ENCODE measurements at places on chromosomes 7 and 10.

GRCh38 chr7:31055471-31055870 is 3.4 kb downstream of the ADCYAP1R1 start:
- no peak for DNase-seq

GRCh38 chr10:21184216-21184615 is 287.1 kb upstream of the NEBL start:
- DNase-seq, result no peak

DNA sequence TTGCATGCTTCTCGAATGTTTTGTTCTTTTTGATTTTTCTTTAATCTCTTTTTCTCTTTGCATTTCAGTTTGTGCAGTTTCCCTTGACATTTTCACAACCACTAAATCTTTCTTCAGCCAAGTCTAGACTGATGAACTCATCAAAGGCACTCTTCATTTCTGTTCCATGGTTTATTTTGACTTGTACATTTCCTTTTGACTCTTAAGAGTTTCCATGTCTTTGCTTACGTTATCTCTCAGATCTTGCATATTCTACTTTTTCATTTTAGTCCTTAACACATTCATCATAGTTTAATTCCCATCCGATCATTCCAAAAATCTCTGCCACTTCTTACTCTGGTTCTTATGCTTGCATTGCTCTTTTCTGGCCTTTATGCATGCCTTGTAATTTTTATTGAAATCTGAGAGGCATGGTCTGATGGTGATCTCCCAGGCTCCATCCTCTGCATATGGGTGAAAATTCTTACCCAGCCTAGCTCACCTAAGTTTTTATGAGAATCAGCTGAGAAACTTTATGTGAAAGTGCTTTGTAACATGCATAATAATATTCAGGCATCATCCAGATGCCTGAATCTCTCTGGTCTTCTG is 202.8 kb upstream of the IGFBP3 start:
- no peak for DNase-seq

DNA sequence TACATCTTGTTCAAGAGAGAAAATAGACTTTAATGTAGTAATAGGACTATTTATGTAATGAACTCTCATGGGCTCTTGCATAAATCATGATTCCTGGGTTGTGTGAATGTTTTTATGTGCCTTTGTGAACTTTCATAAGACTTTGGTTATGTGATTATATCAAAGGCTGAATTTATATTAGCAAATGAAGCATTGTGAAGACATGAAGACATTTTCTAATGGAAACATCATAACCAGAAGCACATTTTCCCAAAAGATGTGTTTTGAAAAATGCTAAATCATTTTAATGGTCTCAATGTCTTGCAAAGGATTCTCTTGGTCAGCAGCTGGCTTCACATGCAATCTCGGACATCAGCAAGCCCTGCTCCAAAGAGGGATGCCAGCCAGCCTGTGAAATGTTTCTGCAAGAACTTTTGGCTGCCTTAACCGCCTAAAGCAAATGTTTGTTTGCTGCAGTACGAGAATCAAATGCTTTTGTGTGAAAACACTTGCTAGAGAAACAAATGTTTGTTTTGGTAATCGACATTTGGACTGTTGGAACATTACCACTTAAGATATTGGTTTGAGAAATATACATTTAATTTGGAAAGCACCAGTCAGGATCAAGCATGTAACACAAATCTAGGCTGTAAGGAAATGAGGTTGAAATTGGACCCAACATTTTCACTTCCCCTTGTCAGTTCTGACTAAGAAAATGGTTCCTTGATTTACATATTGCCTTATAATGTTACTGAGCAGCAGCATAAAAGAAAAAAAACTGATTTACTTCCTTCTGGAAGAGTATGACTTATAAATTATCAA is 102.1 kb downstream of the RTKN2 start:
- DNase-seq, result no peak

GRCh38 chr7:130733931-130734814 is at the start of gene KLF14:
KLF14 (minus strand) TSS chr7:130734207; CDS start chr7:130734033, 174 bp downstream.
- DNase-seq, result no peak

- no peak for DNase-seq
Observed at GRCh38 chr10:92203919-92204623, 86.8 kb downstream of the CPEB3 start.

DNA sequence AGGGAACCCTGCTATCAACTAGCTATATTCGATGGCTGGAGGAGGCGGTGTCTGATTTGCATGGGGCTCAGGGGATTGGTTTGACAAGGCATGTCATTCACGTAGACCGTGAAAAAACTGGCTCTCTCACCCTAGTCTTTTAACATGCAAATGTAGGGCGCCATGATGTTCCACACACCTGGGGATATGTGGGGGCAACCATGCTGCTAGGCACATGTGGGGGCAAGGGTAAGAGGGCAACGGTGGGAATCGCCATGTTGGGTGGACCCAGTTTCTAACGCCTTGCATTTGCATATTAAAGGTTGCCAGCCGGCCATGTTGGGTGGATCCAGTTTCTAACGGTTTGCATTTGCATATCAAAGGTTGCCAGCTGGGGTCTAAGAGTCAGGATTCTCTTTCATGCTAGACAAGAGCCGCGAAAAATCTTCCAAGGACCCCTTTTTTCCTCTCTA is 419.2 kb upstream of the NFE2L3 start:
- no peak for DNase-seq

DNA sequence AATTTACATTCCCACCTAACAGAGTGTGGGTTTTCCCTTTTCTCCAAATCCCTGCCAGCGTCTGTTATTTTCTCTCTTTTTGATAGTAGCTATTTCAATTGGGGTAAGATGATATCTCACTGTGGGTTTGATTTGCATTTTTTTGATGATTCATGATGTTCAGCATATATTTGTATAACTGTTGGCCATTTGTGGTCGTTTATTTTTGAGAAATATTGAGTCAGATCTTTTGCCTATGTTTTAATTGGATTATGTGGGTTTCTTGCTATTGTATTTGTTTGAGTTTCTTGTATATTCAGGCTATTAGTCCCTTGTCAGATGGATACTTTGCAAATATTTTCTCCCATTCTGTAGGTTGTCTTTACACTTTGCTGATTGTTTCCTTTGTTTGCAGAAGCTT is 193.8 kb downstream of the ABCA13 start:
- no peak for DNase-seq

DNA sequence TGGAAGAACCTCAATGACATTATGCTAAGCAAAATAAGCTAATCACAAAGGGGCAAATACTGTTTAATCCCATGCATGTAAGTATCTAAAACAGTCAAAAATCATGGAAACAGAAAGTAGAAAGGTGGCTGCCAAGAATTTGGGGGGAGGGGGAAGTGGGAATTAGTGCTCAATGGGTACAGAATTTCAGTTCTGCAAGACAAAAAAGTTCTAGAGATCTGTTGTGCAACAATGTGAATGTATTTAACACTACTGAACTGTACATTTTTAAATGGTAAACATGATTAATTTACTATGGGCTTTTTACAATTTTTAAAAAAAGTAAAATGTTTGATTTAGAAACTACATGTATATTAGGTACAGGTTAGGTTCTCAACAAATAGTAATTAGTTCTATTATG is 11.9 kb downstream of the EZH2 start:
- DNase-seq, result no peak

DNA sequence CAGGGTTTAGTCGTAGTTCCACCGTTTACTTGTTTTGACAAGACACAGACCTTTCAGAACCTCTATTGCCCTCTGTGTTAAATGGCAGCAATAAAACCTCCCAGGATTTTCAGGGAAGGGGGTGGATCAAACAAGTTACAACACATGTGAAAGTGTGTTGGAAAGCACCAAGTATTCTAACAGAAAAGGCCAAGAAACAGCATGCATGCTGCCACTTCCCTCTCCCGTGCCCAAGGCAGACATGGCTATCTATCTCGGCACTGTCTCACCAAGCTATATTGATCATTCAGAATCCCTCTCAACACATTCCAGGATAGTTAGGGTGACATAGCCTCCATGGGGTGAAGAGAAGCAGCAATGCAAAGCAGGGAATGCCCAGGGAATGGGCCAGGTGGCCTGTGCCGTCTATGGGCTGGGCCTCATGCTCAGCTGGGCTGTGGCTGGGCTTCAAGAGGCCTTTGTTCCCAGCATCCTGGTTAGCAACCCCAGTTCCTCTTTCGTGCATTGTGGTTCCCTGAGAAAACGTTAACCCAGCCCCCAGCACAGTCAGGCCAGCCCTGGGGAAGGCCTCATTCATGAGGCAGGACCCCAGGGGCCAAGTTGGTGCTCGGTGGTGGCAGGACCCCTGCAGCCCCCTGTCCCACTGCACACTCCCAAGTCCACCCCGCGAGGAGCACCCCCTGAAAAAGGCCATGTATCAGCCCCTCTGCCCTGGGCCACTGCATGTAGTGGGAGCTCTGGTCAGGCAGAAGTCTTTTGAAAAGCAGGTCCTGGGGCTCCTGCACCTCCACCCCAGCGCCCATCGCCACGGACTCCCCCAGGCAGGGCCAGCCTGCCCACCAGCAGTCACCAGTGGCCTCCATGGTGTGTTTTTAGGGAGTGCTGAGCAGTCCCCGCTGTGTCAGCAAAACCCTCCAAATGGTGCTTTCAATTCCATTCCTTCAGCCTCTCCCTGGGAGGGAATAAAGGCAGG is 25.5 kb downstream of the VSIR start:
- DNase-seq, result no peak

GRCh38 chr7:127755965-127756364 is 104.0 kb downstream of the SND1 start:
- no peak for DNase-seq

GRCh38 chr7:47478017-47478344 is 103.9 kb downstream of the TNS3 start:
- no peak for DNase-seq

DNA sequence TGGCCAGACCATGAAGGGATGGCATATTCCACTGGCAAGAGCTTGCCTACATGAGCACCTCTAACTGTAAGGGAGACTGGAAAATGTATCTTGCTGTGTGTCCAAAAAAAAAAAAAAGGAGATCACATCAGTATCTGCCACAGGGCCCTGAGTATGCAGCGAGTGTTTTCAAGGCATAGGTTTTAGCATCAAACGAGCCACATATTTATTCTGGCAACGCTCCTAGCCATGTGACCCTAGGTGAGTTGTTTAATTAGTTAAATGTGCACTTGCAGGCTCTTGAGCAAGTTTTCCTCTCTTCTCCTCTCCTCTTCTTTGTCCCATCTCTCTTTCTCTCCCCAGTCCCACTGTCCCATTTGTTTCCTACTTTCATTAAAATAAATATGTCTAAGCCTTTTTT is 428.7 kb upstream of the AKR1E2 start:
- no peak for DNase-seq

- no peak for DNase-seq
Observed at GRCh38 chr7:142890874-142891485, 5.4 kb upstream of the TRPV6 start.

GRCh38 chr7:158357106-158357897 is 230.3 kb downstream of the PTPRN2 start:
- DNase-seq, result no peak

- DNase-seq, result no peak
Observed at GRCh38 chr10:51821045-51821444, 121.7 kb upstream of the CSTF2T start.

DNA sequence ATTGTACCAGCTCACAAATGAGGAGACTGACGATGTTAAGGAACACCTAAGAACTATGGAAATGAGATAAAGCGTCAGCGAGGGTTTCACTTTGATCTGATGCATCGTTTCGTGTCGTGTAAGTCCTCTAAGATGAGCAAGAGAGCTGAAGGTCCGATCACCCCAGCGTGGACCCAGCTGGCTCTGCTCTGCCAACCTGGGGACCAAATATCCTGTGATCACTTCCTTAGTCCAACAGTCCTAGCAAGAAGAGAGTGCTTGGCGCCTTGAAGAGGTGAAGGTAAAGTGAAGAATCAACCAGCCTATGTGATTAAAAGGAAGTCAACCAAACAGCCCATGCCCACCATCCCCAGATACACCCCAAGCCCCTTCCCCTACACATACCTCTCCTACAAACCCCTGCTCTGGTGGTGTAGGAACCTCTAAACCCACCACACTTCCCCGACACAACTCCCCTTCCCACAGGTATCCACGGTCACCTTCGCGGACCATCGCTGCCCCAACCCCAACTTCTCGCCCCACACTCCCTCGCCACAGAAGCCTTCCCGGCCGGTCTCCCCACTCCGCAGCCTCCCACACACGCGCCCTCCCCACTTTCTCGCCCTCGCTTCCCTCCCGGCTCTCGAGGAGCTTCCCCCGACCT is 722 bp downstream of the UPF2 start:
- no peak for DNase-seq

- no peak for DNase-seq
Observed at GRCh38 chr10:110617425-110618229, 26.5 kb upstream of the RBM20 start.

DNA sequence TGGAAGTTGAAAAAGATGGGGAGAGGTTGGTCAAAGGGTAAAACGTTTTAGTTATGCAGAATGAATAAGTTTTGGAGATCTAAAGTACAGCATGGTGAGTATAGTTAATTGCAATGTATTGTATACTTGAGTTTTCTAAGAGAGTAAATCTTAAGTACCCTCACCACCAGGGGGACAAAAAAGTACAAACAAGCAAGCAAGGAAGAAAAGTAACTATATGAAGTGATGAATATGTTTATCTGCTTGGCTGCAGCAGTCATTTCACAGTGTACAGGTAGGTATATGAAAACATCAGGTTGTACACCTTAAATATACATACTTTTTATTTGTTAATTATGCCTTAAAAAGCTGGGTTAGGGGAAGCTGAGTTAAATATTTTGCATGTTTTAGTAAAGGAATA is 157.3 kb downstream of the PCLO start:
- DNase-seq, result no peak

- DNase-seq, result no peak
Observed at GRCh38 chr7:148422030-148422429, 168.5 kb upstream of the C7orf33 start.

GRCh38 chr7:4612939-4613841 is 68.9 kb upstream of the FOXK1 start:
- DNase-seq, result no peak

DNA sequence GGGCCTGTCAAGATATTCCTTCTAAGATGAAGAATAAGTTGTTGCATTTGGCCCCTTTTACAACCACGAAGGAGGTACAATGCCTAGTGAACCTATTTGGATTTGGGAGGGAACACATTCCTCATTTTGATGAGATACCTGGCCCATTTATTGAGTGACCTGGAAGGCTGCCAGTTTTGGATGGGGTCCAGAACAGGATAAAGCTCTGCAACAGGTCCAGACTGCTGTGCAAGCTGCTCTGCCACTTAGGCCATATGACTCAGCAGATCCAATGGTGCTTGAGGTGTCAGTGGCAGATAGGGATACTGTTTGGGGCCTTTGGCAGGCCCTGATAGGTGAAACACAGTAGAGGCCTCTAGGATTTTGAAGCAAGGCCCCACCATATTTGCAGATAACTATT is 704.6 kb downstream of the CCSER2 start:
- DNase-seq, result no peak

GRCh38 chr7:153530441-153530840 is 521.8 kb upstream of the DPP6 start:
- no peak for DNase-seq
